Aorta (tissue), 5 donors: ENCODE measurements at places on chromosomes 3 and 15. TPM values are rescaled to one million over a fixed set of nuclear protein-coding genes. Genes with fewer than 3 reads are reported as not detected.

COL6A5 gene
- not detected for total RNA-seq

DNAJC13 gene
- total RNA-seq = 49.8 TPM

PRR23E gene
- not detected for total RNA-seq

LDHAL6B gene
- total RNA-seq = not detected

ALPK3 gene
- total RNA-seq = 77.0 TPM

WDR72 gene
- total RNA-seq = not detected

ETV5 gene
- total RNA-seq = 34.0 TPM

- no peaks in the 10 kb centered on the region for H3K27me3 ChIP-seq
- H3K4me1 ChIP-seq = no peaks in the 10 kb centered on the region
- DNase-seq = no peak
- no peak overlapping the region for H3K4me3 ChIP-seq
- H3K27ac ChIP-seq = no peak overlapping the region
Observed at GRCh38 chr3:185172086-185173049, 19.5 kb upstream of the C3orf70 start.

- H3K36me3 ChIP-seq = no peaks in the 10 kb centered on the region
- DNase-seq = no peak
- H3K4me3 ChIP-seq = no peak overlapping the region
- H3K27me3 ChIP-seq = no peaks in the 10 kb centered on the region
- no peak overlapping the region for H3K27ac ChIP-seq
Observed at GRCh38 chr3:11631820-11632219, 11.9 kb downstream of the VGLL4 start.

- H3K4me1 ChIP-seq = no peaks in the 10 kb centered on the region
- H3K27me3 ChIP-seq = no peaks in the 10 kb centered on the region
- no peaks in the 10 kb centered on the region for H3K36me3 ChIP-seq
- H3K4me3 ChIP-seq = no peak overlapping the region
- peak; percentile 42 for DNase-seq
Observed at GRCh38 chr3:13712682-13713180, 163.8 kb downstream of the FBLN2 start.

GRCh38 chr15:85444122-85444745 lies 63.8 kb downstream of the AKAP13 start:
- no peaks in the 10 kb centered on the region for H3K36me3 ChIP-seq
- H3K4me1 ChIP-seq = peaks cover 8% of the 10 kb centered on the region
- H3K4me3 ChIP-seq = no peak overlapping the region
- no peaks in the 10 kb centered on the region for H3K27me3 ChIP-seq
- no peak for DNase-seq

DNA sequence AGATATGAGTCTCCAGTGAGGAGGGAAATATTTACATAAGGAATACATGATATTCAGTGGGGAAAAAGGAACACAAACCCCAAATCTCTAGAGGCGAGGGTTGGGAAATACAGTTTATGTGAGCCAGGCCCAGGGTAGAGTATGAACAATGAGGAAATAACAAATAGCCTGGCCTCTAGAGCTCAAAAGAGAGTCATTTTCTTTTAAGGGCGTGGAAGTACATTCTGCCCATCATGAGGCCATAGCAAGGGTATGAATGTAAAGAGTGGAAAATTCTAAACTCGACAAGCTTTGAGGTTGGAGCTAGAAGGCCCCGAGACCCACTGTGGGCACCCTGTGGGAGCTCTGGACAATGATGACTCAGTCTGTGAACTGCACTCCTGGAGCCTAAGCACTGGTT lies 27.8 kb upstream of the IGF2BP2 start:
- no peak overlapping the region for H3K4me3 ChIP-seq
- no peaks in the 10 kb centered on the region for H3K4me1 ChIP-seq
- H3K27ac ChIP-seq = no peak overlapping the region
- no peak for DNase-seq

- H3K36me3 ChIP-seq = no peaks in the 10 kb centered on the region
- DNase-seq = no peak
- H3K27ac ChIP-seq = peak overlapping the region; percentile 76
Observed at GRCh38 chr15:42275780-42276391, 2.7 kb upstream of the TMEM87A start.

- no peak overlapping the region for H3K4me3 ChIP-seq
- no peak overlapping the region for H3K27ac ChIP-seq
- no peaks in the 10 kb centered on the region for H3K4me1 ChIP-seq
- no peak for DNase-seq
- no peaks in the 10 kb centered on the region for H3K27me3 ChIP-seq
Observed at GRCh38 chr3:127070776-127071175, 87.9 kb downstream of the PLXNA1 start.

DNA sequence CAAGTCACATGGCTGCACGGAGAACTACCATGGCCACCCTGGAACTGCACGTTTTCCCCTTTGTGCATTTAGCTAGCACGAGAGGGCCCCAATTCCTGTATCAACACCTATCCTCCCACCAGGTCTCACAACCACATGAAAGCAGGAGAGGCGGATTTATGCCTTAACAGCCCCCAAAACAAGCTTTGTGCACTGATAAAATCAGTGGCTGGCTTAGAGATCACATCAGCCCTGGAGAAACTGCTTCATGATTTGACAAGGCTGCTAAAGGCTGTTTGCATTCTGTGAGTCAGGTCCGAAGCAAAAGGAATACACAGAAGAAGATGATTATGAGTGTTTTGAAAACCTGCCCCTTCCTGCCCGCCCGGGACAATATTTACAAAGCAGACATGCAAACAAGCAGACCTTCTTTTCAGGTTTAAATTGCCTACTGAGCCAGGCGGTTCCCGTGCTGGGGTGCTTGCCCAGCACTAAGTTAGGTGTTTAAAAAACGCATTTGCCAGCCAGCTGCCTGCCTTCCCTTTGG lies 25.9 kb downstream of the CEMIP start:
- H3K36me3 ChIP-seq = no peaks in the 10 kb centered on the region
- no peak overlapping the region for H3K27ac ChIP-seq
- DNase-seq = no peak
- H3K4me3 ChIP-seq = no peak overlapping the region
- no peaks in the 10 kb centered on the region for H3K27me3 ChIP-seq

- no peaks in the 10 kb centered on the region for H3K36me3 ChIP-seq
- DNase-seq = no peak
- H3K27me3 ChIP-seq = no peaks in the 10 kb centered on the region
- no peaks in the 10 kb centered on the region for H3K4me1 ChIP-seq
- no peak overlapping the region for H3K27ac ChIP-seq
Observed at GRCh38 chr3:98501270-98501669, 3.8 kb downstream of the OR5K2 start.

- no peak for DNase-seq
- H3K27ac ChIP-seq = no peak overlapping the region
- H3K4me1 ChIP-seq = no peaks in the 10 kb centered on the region
- H3K4me3 ChIP-seq = no peak overlapping the region
- no peaks in the 10 kb centered on the region for H3K36me3 ChIP-seq
Observed at GRCh38 chr3:71815340-71816067, 30.6 kb upstream of the PROK2 start.

DNA sequence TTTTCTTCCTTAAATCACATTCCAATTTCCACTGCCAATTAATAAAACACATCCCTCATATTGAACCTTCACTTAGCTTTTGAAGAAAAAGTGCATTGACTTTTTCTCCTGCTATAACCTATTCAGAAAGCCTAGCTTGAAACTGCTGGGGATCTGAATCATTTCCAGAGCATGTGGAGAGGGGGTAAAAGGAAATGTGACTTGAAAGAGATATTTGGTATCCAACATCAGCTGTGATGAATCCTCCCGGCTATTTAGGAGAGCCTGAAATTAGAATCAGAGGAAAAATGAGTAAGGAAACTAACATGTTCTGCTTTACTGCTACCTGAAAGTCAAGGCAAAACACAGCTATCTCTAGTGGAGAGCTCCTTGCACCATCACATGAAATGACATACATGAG lies 2.6 kb upstream of the GNB5 start:
- H3K27me3 ChIP-seq = no peaks in the 10 kb centered on the region
- H3K36me3 ChIP-seq = no peaks in the 10 kb centered on the region
- H3K4me1 ChIP-seq = no peaks in the 10 kb centered on the region
- no peak overlapping the region for H3K27ac ChIP-seq
- no peak overlapping the region for H3K4me3 ChIP-seq

DNA sequence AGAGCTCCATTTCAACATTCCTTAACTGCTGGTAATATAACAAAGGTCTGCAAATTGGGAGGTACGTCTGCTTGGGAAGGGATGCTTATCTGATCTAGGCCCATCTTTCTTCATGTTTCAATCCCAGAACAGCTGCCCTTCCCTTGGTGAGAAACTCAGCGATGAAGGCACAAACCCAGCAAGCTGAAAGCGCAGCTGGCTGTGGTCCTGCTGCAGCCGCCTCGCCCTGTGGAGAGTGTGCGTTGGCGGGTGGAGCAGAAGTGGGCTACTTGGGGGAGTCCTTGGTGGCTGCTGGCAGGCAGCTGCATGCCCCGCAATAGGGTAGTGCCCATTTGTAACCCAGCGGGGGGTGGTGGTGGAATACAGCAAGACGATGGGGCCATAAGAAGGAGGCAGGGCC lies 160.6 kb upstream of the WNT5A start:
- no peak for DNase-seq
- no peak overlapping the region for H3K27ac ChIP-seq
- no peak overlapping the region for H3K4me3 ChIP-seq
- no peaks in the 10 kb centered on the region for H3K27me3 ChIP-seq
- H3K36me3 ChIP-seq = no peaks in the 10 kb centered on the region
- no peaks in the 10 kb centered on the region for H3K4me1 ChIP-seq

GRCh38 chr3:14946739-14947099 lies 664 bp upstream of the NR2C2 start:
- peak overlapping the region; percentile 76 for H3K27ac ChIP-seq
- H3K36me3 ChIP-seq = no peaks in the 10 kb centered on the region
- H3K4me1 ChIP-seq = peaks cover 7% of the 10 kb centered on the region
- H3K27me3 ChIP-seq = no peaks in the 10 kb centered on the region

GRCh38 chr3:194787072-194787471 lies 101.4 kb downstream of the FAM43A start:
- H3K4me1 ChIP-seq = no peaks in the 10 kb centered on the region
- H3K36me3 ChIP-seq = no peaks in the 10 kb centered on the region
- H3K4me3 ChIP-seq = no peak overlapping the region
- H3K27me3 ChIP-seq = no peaks in the 10 kb centered on the region

DNA sequence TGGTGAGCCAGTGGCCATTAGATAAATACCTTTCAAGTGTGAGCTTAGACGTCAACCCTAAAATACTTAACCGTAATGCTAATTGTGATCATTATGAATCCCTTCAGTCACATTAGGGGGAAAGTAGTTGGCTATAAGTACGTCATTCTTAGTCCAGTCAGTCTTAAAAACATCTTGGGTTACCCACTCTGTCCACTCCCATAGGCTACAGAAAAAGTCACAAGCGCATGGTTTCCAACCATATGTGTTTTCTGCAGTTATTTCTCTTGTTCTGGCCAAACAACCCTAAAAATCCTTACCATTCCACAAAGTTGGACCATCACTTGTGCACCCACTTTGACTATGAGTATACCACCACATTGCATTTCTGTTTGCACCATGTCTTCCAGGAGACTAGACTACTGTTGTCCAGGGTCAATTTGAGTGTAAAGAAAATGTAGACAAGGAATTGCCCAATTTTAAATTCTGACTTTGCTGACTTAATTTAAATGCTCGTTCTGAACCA lies 3.3 kb downstream of the RPL15 start:
- H3K36me3 ChIP-seq = peaks cover 4% of the 10 kb centered on the region
- no peaks in the 10 kb centered on the region for H3K4me1 ChIP-seq
- H3K4me3 ChIP-seq = no peak overlapping the region
- no peak overlapping the region for H3K27ac ChIP-seq
